Astrocyte of the cerebellum (primary cell): ENCODE measurements at places on chromosomes 1 and 21.

GRCh38 chr1:155681776-155682175 lies 6.8 kb downstream of the YY1AP1 start:
- DNase-seq = no peak

DNA sequence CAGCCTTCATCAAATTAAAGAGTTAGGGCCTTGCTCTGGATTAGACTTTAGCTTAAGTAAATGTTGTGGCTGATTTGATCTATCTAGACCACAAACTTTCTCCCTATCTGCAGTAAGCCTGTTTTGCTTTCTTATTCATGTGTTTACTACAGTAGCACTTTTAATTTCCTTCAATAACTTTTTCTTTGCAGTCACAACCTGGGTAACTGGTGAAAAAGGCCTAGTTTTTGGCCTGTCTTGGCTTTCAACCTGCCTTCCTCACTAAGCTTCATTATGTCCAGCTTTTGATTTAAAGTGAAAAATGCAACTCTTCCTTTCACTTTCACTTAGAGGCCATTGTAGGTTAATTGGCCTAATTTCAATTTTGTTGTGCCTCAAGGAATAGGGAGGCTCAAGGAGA lies 12.5 kb upstream of the LPGAT1 start:
- no peak for DNase-seq

DNA sequence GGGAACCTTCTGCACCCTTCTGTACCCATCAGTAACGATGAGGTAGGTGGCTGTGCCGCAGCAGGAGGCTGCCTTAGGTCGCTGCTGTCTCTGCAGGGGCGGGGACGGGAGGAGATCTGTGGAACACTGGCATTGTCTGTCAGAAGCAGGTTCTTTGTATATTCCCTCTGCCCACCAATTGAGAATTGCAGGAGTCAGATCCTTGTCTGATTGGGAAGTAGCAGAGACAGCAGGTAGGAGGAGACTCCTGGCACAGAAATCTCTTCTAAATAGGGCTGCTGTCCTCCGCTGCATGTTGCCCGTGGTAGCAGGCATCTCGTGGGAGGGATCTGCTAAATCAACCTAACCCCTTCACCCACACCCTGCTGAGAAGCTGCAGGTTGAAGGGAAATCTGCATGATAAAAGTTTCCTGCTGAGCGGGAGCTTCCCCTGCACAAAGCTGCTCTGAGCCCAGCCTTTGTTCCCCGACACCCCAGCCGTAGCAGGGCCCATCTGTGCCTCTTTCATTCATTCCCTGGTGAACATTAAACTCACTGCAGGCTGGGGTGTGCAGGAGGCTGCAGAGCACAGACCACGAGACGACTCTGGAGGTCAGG lies 15.9 kb downstream of the SARS1 start:
- no peak for DNase-seq

- peak; percentile 96 for DNase-seq
Observed at GRCh38 chr1:211578640-211579439, at the start of gene SLC30A1. Gene SLC30A1 (minus strand): TSS chr1:211579161. CDS start chr1:211578612, 549 bp downstream.

GRCh38 chr1:156471496-156472490 lies 28.8 kb downstream of the MEF2D start:
- DNase-seq = no peak

- no peak for DNase-seq
Observed at GRCh38 chr1:224509907-224510306, 75.3 kb upstream of the WDR26 start.

GRCh38 chr1:19086176-19086875 lies 123.7 kb downstream of the UBR4 start:
- DNase-seq = no peak

- DNase-seq = no peak
Observed at GRCh38 chr21:43813656-43813980, 24.2 kb downstream of the RRP1 start.

DNA sequence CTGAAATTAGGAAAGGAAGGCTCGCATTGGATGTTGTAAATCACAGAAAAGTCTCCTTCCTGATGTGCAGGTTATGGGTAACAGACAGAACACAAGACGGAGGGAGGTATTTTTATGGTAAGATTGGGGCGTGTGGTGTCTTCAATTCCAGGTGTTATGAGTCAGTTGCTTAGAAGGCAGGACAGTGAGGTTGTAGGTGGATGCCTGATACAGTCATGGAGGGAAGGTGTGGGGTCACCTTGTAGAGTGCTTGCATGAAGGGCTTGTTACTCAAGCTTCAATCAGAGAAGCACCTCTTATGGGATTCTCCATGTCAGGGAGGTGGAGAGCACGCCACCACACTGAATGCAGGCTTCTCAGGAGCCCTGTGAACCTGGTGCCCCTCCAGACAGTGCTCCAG lies 63.1 kb downstream of the C1orf21 start:
- DNase-seq = no peak

DNA sequence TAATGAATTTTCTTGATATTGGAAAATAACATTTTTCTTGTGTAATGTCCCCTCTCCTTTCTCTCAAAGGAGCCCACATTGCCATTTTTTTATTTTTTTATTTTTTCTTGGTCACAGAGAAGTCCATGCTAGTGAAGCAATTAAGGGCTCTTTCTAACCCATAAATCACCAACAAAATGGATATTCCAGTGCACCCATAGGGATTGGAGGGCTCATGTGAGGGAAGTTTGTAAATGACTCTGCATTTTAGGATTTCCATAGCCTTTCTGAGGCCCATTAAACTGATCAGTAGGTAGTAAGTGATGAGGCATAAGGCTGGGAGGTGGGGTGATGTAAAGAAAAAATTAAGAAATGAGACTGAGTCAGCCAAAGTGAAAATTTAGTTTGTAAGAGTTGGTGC lies 55.9 kb upstream of the JAK1 start:
- no peak for DNase-seq

DNA sequence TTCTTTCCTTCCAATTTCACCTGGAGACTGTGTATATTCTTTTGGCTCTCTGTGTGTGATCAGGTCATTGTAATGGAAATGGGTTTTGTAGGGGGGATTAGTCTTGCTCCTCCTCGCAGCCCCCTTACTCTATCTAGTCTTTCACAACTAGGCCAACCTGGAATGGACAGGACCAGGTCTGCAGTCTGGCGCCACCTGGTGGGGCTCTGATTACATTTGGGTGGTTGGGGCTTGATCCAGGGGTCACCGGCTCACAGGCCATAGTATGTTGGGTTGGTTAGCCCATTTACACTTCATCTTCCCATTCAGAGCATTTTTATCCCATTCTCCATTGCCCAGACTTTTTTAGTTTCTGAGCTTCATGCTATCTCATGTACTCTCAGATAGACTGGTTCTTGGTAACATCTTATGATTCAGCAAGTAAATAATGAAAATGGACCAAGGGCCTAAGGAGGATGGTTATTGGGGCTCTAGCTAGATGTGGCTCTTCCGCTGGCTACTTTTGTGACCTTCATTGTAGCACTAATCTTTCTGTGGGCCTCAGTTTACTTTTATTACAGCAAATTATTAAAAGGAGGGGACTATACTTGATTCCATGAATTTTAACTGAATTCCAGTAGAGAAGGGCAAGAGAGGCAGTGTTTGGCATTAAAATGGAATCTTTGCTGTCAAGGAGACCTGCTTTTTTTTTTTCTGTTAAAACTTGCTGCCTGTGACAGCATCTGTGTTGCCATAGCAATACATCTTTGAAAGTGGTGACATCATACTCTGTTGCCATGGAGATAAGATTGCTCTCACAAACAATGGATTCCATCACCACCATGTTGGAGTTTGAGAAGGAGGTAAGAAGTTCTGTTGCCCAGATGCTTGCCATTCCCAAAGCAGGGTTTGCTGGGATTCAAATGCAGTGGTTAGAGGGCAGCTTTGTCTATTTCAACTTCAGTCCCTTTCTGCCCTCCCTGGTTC lies 150.1 kb downstream of the PLXNA2 start:
- no peak for DNase-seq

DNA sequence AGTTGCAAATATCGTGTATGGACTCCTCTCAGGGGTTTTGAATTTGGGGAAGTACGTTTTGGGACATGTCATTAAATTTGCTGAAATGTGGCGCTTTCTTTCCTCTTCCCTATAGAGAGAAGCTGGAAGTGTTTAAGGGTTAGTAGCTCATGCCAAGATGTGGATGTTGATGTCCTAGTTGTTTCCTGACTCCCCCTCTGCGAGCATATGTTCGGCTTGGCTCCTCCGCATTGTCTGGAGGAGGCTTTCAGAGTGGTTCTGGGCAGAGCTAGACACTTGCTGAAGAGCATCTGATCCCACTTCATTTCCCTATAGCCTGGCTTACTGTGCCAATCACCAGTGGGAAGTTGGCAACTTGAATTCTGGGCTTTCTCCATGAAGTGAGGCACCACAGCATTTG lies 347.4 kb upstream of the B3GALT2 start:
- DNase-seq = no peak

GRCh38 chr21:41730367-41730765 lies 36.5 kb downstream of the RIPK4 start:
- no peak for DNase-seq

DNA sequence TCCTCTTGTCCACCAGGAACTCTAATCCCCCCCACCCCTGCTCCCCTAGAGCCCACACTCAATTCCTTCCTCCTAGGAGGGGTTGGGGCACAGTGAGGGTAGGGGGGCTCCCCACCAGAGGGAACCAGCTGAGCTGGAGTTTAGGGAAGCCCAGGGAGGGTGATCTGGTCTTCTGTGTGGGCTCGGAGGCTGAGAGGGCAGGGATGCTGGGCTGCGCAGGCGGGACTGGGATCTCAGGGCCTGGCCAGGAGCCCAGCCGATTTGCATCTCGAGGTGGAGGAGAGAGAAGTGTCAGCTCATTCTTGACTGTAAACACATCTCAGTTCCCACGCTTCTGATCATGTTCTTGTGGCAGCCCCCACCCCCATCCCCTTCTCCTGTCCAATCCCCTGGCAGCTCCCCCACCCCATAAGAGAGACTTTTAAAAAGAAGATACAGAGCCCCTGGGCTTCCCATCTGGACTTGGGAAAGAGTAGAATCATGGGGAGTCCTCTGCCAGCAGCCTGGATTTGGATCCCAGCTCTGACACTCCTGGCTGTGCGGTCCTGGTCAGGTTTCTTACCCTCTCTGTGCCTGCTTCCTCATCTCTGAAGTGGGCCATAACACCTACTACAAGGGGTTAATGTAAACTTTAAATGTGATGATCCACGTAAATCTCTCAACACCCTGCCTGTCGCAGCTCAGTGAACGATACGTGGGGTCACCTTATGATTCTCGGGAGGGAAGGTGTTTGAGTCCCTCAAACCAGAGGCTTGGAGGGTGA lies 6.6 kb downstream of the PEAR1 start:
- DNase-seq = no peak

GRCh38 chr1:112714313-112715263 lies 544 bp downstream of the PPM1J start:
- DNase-seq = no peak

DNA sequence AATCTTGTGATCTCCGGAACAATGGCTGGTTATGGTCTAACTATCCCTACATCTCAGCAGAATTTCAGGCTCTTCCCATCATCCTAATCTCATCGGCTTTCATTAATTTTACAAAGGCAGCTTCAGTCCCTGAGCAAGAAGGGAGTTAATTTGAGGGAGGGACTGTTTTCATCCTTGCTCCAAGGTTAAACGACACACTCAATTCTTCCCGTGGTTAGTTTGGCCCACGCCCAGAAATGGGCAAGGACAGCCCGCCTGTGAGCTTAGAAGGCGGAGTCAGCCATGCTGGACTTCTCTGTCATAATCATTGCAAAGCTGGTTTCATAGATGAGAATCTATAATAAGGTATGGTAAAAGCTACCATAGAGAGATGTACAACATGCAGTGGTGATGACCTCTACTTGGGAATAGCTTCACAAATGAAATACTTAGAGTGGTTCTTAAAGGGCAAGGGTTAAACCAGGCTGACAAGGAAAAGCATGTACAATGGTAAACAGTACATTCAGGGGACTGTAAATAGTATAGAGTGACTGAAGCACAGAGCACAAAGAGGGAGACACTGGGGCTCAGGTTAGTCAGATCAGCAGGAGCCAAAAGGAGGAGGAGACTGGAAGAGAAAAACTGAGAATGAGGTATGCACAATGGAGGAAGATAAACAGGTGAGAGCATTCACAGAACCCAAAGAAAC lies 108.8 kb downstream of the SMYD3 start:
- no peak for DNase-seq

DNA sequence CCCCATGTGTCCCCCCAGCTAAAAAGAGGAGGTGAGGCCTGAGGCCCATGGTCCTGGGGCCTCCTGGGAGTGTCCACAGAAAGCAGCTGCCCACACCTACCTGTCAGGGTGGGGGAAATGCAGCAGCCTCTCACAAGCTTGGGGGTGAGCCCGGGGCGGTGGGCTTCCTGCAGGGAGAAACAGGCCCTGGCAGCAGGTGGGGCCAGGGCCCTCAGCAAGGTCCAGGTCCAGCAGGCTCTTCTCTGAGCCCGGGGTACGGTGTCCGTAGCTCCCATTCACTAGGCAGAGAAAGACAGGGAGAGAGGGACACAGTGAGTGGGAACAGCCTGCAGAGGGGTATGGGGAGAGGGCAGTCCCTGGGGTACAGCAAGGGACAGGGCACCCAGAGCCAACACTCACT lies 139.0 kb downstream of the GLIS1 start:
- no peak for DNase-seq

DNA sequence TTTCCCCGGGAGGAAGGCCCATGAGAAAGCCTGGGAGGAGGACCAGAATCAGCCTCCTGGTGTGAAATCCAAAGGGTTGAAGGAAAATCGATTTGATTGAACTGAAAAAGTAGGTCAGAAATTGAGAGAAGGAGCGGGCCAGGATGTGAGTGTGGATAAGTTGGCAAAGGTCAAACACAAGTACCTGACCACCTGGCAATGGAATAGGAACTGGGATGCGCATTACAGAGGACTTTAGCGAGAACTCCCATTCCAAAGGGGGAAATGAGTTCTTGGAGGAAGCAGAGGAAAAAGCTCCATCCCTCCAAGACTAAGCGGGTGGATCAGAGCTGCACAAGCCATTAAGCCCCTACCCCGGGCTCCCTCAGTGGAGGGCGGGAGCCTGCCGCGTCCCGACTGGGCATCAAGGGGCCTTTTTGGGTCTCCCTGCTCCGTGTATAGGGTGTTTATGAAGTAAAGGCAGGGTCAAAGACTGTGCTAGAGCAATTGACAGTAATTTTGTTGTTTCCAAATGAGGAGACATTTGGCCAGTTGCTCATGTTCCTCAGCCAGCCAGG lies 56.4 kb downstream of the TGFB2 start:
- DNase-seq = no peak
